Daoy (cell line): ENCODE measurements at places on chromosomes 12 and 14. TPM values are rescaled to one million over a fixed set of nuclear protein-coding genes. Genes with fewer than 3 reads are reported as not detected.

Gene GPR65
- 0.03 TPM in 1 of 2 replicates, not detected in the other for total RNA-seq

- DNase-seq = no peak
Measured at GRCh38 chr12:100414739-100415138, 57.9 kb downstream of the SLC17A8 start.

- no peak for DNase-seq
Measured at GRCh38 chr12:12403264-12404248, 46.7 kb downstream of the BORCS5 start.

Gene KLRF2
- not detected in 2 replicates for total RNA-seq

DNA sequence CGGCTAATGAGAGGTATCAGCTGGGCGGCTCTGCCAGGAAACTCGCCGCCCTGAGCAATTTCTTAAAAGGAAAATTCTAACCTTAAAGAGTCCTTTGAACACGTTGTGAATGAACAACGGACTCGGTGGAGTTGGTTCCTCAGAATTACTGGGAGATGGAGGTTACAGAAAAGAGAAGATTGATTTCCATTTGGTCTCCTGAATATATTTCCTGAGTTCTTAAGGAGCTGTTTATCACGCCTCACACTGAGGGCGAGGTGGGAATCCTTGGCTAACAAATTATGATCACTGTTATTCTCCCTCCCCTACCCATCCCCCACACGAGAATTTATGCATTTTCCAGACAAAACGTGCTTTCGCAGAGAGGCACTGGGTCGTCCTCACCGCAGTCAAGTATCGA is 194.5 kb upstream of the C14orf180 start:
- DNase-seq = no peak

DNA sequence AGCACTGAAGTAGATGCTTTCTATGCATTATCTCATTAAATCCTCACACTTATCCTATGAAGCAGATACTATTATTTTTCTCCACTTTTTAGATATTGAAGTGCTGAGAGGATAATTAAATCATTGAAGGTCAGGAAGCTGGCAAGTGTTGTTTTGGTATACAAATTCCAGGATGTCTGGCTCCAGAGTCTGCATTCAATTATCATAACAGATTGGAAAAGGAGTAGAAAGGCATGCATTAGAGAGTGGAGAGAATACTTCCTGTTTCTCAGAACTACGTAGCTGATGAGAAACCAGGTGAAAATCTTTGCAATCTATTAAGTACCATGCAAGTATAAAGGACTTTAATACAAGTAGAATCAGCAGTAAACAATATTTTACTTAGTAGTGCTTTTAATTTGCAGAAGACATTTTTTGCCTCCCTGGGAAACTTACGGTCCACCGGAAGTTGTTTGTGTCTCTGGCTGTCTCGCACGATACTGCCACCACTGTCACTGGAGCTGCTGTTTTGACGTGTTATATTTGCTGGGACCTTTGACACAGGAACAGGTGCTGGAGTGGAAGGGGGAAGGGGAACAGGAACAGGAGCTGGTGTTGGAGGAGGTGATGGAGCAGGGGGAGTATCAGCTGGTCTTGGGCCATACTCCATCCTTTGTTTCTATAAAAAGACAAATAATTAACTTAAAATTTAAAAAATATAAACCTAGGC is 158.0 kb downstream of the EPS8 start:
- DNase-seq = no peak

DNA sequence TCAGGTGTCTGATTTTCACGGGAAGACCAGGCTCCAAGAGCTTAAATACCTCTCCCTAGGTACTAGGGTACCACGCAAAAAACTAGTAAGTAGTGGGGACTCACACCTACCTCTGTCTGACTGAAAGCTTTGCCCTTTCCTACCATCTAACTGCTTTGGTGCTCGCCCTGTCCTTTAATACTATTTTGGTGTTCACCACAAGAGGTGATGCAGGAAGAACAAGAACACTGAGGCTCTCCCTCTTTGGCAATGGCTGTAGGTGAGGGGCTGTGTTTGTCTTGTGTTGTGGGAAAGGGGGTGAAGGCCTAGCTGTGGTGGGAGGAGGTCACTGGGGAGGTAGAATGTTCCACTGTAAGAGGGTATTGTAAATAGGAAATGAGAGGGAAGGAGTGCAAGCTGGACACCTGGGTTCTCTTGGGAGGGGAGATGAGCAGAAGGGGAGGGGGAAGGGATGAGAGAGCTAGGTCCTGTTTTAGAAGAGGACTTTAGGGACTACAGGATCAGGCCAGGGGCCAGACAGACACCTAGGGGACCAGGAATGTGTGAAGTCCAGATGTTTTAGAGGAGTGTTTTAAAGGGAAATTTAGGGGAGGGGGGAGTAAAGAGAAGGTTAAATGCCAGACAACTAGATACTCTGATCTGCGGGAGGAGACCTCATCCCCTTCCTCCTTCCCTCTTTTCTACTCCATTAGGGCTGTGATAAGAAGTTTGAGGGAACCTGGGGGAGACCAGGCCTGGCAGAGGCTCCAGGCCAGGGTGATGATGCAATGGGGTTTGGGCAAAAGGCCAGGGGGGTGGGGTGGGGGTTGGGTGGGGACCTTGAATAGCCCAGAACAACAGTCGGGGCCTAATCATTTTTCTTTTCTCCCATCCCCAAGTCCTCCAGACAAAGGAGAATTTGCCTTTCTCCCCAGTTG is 2.1 kb downstream of the ITGA5 start:
- DNase-seq = no peak

- DNase-seq = peak; percentile 65
Measured at GRCh38 chr12:15856097-15856982, 25.8 kb upstream of the STRAP start.

- DNase-seq = no peak
Measured at GRCh38 chr14:22877000-22877501, 5.5 kb downstream of the LRP10 start.

- peak; percentile 85 for DNase-seq
Measured at GRCh38 chr12:124720681-124721500, 142.8 kb downstream of the SCARB1 start.

- DNase-seq = no peak
Measured at GRCh38 chr12:9707356-9707755, 25.5 kb downstream of the CLECL1 start.

DNA sequence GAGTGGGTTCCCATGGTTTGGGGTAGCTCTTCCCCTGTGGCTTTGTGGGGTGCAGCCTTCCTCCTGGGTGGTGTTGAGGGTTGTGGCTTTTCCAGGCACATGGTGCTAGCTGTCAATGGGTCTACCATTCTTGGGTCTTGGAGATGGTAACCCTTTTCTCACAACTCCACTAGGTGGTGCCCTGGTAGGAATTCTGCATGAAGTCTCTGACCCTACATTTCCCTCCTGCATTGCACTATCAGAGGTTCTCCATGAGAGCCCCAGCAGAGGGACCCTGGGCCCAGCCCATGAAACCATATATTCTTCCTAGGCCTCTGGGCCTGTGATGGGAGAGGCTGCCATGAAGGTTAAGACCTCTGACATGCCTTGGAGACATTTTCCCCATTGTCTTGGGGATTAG is 1093.3 kb downstream of the SLC16A7 start:
- no peak for DNase-seq

DNA sequence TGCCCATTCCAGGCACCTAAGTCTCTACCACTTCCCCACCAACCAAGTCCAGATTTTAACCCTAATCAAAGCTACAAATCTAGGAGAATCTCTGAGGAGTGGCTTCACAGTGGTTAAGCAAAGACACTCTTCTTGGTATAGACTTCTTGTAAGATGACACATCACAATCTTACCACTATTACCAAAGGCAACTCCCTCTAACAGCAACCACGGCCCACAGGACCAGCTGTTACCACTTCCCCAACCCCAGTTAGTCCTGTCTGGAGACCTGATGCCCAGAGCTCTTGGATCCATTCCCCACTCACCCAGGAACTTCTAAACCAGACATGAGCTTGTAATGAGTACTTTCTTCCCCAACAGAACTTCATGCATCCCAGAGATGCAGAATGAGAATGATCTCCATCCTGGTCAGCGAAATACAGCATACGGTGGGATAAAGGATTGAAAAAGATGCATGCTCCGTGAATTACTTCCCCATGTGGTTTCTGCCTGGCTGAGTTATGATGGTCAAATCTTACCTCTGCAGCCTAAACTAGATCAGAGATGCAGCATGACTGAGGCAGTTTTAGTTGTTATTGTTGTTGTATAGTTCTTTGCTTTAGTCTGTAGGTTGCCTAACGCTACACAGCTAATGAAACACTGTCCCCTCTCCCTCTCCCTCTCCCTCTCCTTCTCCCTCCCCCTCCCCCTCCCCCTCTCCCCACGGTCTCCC is 87.7 kb upstream of the FOXN3 start:
- DNase-seq = peak; percentile 72

- no peak for DNase-seq
Measured at GRCh38 chr12:28987538-28988324, 161.3 kb upstream of the FAR2 start.

DNA sequence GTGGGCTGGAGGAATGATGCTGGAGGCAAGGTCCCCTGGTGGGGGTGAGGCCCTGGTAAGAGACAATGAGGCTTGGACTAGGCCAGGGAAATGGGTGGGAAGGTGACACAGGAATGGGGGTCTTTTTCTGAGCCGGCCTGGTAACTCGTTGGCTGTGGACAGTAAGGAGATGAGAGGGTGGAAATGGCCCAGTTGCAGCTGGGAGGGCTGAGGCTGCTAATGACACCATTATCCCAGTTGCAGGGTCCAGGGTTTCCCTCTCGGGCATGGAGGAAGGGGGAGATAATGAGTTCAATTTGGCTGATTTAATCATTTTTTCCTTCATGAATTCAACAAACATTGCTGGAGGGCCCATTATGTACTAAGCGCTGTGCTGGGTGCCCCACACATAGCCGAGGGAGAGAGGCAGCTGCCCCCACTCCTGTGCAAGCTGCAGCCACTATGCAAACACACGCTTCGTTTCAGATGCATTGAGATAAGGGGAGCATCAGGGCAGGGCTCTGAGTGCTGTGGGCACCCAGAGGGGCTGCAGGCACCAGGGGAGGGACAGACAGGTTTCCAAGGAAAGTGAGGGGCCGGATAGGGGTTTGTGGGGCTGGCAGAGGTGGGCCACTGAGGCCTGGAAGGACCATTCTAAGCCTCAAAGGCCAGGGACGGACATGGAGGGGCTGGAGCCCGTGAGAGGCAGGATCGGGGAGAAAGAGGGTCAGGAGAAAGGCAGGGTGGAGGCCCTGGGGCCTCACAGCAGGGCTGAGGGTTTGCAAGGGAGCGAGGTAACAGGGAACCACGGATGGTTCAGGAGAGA is 43.2 kb upstream of the MEG3 start:
- no peak for DNase-seq

Gene SLCO1A2
- not detected in 2 replicates for total RNA-seq

- no peak for DNase-seq
Measured at GRCh38 chr14:100526057-100526456, 61.2 kb downstream of the BEGAIN start.

- DNase-seq = peak; percentile 20
Measured at GRCh38 chr14:98803196-98803595, 468.8 kb downstream of the BCL11B start.

Gene PMCH
- total RNA-seq = not detected in 2 replicates

GRCh38 chr14:65239938-65240296 is 137.6 kb upstream of the MAX start:
- DNase-seq = no peak

Gene TMX1
- 96.2 and 106 TPM in 2 replicates for total RNA-seq

DNA sequence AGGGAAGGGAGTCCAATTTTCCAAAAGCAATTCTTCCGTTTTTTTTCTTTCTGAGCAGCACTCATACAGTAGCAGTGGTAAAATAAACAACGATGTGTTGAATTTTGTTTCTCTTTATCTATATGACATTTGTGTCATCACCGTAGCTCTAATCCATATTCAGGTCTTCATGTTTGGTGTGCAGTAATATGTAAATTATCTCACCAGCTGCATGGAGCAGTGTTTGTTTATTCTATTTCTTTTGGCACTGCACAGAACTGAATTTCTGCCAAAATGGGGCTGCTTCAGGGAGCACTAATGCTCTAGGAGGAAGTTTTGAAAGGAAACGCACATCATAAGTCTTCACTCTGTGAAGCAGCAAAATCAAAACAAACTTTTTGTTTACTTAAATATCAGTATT is 130.0 kb upstream of the NPAS3 start:
- DNase-seq = peak; percentile 37

- no peak for DNase-seq
Measured at GRCh38 chr12:62914443-62915203, 20.3 kb downstream of the PPM1H start.

Gene MYO1H
- total RNA-seq = not detected in 2 replicates

GRCh38 chr14:97381309-97381708 is 584.1 kb downstream of the VRK1 start:
- DNase-seq = no peak

DNA sequence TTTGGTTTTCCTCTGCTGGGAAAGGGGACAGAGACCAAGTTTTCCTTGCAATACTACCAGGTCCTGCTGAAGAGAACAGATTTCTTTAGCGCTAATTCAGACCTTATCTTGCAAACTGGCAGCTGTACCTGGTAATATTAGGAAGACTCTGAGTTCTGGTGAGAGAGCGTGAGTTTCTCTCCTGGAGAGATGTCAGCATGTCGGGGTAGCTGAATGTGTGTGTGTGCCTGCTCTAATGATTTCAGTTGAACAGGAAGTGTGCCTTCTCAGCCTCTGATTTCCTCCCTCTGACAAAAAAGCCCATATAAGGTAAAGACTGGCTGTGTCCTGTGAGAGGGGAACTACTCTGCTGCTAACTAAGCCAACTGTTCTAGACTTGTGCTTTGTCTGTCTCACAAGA is 10.3 kb upstream of the ERP27 start:
- peak; percentile 63 for DNase-seq

DNA sequence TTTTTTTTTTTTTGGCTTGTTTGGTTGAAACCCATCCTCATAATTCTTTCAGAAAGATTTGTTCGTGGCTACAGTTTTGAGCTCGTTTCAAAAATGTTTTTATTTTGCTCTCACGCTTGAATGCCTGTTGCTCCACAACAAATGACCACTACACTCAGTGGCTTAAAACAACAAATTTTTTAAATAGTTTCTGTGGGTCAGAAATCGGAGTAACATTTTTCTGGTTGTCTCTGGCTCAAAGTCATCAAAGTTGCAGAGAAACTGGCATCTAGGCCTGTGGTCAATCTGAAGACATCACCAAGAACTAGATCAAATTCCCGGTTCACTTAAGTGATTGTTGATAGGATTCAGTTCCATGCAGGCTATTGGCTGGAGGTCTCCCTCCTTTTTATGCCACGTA is 560.0 kb downstream of the SNAPC1 start:
- DNase-seq = no peak

GRCh38 chr12:60853407-60853806 is 1257.6 kb downstream of the SLC16A7 start:
- no peak for DNase-seq

- DNase-seq = no peak
Measured at GRCh38 chr12:52221070-52221781, 11.8 kb upstream of the KRT7 start.

- DNase-seq = peak; percentile 43
Measured at GRCh38 chr12:46401662-46402061, 29.1 kb upstream of the SLC38A2 start.

Gene FBRSL1
- 2.6 and 9.8 TPM in 2 replicates for total RNA-seq

- no peak for DNase-seq
Measured at GRCh38 chr12:89411846-89412245, 59.5 kb upstream of the DUSP6 start.

Gene CCDC175
- total RNA-seq = 0.12 TPM in 1 of 2 replicates, not detected in the other

GRCh38 chr12:117109943-117110635 is 10.9 kb upstream of the TESC start:
- DNase-seq = no peak

- DNase-seq = peak; percentile 54
Measured at GRCh38 chr12:56518570-56518969, 3.0 kb upstream of the RBMS2 start.

Gene PAPLN
- total RNA-seq = 1.7 and 7.0 TPM in 2 replicates

Gene MANSC4
- not detected in 2 replicates for total RNA-seq

Gene PLEKHD1
- 0.06 TPM in 1 of 2 replicates, not detected in the other for total RNA-seq

- no peak for DNase-seq
Measured at GRCh38 chr12:3744229-3744901, 8.5 kb downstream of the CRACR2A start.

Gene FAM222A
- 1.0 and 2.4 TPM in 2 replicates for total RNA-seq
